CD4-positive, alpha-beta T cell treated with Interleukin-15 for 1 hour (primary cell): ENCODE measurements at places on chromosomes 12 and 14.

DNA sequence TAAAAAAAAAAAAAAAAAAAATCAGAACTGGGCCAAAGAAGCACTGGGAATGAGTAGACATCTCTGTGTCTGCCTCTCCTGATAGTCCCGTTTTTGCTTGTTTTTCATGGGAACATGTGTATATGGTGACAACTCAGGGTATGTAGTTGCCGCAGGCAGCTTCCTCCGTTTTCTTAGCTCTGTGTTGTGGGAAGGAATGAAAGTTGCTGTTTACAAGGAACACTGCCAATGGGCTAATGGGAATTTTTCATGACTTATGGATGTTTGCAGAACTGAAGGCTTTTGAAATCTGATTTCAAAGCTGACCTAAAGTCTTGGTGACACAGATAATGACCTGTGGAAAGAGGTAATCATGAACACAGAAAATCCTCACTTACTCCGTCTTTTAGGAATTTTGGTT lies 146.4 kb upstream of the BTG1 start:
- no peak for DNase-seq

GRCh38 chr12:2248901-2249381 lies 196.2 kb downstream of the CACNA1C start:
- no peak for DNase-seq

DNA sequence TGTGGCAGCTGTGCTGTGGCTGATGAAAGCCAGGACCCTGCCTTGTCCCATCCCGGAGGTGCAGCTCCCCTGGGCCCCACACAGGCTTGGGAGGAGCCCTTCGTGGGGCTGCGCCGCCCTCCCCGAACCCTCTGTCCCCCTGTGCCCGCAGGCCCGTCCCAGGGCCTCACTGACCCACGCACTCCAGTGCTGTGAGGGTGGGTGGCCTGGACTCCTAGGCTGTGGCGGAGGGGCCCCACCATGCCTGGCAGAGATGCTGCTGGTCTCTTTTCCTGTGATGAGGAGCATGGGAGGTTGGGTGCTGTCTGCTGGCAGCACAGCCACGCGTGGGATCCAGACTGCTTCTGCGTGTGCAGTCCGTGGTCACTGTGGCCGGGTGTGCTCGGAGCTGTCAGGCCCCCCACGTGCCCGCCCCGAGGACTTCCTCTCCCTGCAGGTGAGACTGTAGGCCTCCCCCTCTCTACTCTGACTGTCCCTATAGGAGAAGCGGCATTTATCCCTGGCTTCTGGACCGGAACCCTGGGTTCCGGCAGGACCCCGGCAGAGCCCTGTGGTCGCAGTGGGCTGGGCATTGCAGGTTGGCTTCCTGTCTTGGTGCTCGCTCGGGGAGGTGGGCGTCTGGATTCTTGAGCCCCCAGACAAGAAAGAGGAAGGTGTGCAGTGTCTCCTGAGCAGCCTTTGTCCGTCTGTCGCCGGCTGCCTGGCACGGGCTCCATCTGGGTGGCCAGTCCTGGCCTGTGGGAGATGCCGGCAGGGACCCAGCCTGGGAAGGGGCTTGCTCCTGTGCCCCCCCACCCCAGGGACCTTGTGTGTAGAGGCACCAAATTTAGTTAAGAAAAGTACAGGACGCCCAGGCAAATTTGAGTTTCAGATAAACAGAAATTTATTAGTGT lies 2.3 kb downstream of the MTA1 start:
- DNase-seq, result no peak

GRCh38 chr12:88763536-88764100 lies 183.3 kb upstream of the KITLG start:
- no peak for DNase-seq

DNA sequence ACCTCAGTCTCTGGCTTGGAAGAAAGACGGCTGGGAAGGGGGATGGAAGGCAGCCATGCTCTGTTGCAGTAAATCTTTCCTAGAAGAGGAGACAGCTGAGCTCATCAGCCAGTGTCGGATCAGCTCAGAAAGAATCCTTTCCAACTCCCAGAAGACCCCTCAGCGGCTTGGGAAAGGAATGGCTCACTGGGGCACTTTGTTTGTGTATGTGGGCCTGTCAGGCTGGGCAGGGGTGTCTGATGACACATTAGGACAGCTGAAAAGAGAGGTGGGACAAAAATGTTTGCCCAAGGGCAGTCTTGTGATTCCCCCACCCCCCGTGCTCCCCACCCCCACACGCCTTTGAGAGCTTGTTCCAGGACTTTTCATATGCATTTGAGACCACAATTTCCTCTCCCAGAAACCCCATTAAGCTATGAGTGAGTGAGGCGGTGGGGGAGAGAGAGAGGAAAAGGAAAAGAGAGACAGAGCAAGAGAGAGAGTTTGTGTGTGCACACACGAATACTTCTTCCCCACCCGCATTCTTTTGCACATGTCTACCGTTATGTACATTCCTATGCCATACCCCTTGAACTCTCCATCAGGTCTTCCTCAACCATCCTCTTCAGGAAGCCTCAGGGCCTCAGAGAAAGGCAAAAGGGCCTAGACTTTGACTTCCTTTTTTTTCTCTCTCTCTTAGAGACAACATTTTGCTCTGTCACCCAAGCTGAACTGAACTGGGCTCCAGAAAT lies 198.9 kb downstream of the ZFP36L1 start:
- no peak for DNase-seq

GRCh38 chr12:88111074-88111652 lies 30.7 kb downstream of the CEP290 start:
- DNase-seq, result no peak

DNA sequence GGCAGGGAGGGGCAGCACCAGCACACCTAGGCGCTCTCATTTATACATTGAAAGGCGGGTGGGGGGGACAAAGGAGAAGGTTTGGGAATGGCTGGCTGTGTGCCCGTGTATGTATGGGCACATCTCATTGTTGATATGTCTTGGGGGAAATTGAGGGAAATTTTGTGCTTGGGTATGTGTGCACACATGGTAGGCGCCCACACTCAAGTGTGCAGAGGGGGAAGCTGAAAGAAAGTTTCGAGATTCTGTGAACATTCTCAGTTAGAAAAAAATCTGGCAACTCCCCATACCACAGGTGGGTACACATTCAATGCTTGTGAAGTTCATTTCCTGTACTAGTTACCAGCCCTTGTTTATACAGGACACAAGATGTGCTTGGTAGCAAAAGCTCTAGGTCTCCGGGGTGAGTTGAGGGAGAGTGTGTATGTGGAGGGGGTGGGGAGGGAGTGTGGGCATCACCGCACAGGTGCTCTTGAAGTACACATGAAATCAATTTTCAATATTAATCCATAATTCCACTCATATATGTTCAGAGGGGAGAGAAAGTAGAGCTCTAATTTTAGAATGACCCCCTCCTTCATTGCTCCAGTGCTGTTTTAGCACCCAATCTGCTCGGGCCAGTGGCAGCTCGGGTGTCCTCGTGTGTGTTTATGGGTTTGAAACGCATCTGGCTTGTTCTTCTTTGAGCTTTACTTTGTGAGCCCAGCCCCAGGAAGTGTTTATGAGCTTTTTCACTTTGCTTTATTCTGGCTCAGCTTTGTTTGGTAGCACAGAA lies 286.0 kb downstream of the ZFP36L1 start:
- peak; percentile 34 for DNase-seq

- no peak for DNase-seq
Measured at GRCh38 chr12:52647601-52648000, 4.4 kb downstream of the KRT2 start.

DNA sequence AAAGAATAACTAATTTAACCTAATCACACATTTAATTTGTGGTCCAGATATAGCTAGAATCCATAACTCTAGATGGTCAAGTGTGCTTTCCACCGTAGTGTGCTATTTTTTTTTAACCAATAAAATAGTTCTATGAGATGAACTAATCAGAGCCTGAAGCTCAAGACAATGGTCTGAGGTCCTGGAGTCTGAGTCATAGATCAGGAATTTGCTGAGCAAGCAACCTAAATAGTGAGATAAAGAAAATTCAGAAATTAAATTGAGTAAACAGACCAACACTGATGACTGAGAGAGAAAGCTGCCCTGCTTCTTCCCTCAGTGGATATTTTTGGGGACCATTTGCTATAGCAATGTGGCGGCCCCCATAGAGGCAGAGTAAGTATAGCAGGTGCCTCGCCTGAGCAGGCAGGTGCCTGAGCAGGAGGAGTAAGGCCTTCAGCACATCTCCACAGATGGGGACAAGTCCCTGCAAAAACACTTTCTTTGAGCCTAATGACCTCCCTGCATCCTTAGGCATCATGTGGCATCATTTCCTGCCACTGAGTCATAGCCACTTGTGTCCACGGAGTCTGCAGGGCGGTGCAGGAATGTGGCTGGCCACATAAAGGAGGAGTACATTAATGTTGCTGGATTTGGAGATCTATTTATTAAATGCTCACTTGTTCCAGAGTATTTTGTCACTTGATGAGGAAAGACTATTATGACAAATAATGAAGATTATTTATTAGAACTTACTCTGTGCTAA lies 13.9 kb upstream of the CLEC4E start:
- no peak for DNase-seq

DNA sequence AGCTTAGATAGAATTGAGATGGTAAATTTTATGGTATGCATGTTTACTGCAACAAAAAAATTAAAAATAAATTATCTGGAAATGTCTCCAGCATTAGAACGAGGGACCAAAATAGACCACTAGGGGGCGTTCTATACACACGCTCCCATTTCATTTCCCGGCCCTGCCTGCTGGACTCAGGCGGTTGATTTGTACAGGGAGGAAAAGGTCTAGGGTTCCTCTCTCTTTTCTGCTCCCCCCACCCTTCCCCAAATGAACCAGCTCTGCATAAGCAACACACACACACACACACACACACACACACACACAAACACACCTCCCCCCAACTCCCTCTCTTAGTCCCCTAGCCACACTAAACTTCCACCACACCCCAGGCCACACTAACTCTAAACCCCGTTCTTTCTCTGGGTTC lies 7.8 kb upstream of the DTX1 start:
- peak; percentile 54 for DNase-seq

GRCh38 chr14:20204721-20205120 lies 14.0 kb downstream of the OR11G2 start:
- no peak for DNase-seq

GRCh38 chr12:103673891-103674375 lies 86.9 kb downstream of the STAB2 start:
- no peak for DNase-seq

GRCh38 chr12:42568952-42569915 lies 20.3 kb downstream of the PRICKLE1 start:
- DNase-seq, result no peak

GRCh38 chr12:92021666-92022035 lies 124.0 kb downstream of the BTG1 start:
- no peak for DNase-seq

- no peak for DNase-seq
Measured at GRCh38 chr14:50805396-50805795, 25.6 kb downstream of the NIN start.
